Non-pigmented ciliary epithelial cell (primary cell): ENCODE measurements at places on chromosomes 6 and 20.

DNA sequence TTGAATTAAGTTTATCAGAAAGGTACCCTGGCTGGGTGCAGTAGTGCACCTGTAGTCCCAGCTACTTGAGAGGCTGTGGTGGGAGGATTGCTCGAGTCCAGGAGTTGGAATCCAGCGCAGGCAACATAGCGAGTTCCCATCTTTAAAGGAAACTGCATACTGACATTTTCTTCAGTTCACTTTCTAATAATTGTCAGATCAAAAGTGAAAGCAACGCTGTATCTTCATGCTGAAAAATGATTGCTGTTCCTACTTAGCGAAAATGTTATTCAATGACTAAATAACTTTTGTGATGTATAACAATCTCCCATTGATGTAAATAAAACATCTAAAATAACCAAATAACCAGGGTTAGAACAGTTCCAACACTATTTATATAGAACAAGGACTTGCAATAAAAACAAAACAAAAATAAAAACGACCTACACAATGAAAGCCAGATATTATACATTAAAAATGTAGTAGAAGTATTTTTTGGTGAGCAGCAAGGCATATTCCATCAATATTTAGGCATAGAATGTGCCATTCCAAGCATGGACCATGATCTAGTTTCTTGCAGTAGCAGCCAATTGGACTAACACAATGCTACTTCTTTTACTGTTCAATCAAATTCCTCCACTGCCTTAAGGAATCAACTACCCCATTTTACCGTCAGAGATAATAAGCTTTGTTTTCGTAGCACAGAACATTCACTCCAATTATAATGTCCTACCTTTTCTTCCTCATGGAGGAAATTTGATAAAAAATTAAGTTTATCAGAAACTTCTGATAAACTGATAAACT, 1.5 kb downstream of the LATS1 start:
- no peak for DNase-seq

DNA sequence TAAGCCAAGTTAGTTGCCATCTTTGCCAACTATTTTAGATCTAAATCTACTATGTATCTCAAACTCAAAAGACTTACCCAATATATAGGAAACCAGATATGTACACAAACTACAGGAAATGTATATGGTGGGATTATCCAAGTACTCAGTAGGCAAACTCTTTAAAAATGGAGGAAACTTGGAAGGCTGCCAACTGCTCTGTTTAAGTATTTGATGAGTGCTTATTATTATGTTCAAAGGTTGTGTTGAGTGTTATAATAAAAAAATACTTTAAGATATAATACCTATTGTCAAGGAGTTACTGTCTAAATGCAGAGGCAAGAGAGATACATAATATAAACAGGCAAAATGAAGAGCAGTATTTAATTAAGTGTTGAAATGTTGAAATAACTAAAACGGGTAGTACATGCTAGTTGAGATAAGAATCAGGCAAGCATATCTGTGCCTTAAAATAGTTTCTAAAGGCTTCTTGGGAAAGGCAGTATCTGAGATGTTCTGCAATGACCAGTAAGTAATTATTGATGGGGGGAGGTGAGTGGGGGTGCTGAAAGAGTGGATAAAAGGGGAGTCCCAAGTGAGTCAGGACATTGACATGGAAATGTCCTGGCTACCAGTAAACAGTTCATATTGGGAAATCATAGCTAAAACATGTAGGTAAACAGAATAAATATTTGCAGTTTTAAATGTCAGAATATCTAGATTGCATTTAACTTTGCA, 6.5 kb upstream of the DST start:
- no peak for DNase-seq

DNA sequence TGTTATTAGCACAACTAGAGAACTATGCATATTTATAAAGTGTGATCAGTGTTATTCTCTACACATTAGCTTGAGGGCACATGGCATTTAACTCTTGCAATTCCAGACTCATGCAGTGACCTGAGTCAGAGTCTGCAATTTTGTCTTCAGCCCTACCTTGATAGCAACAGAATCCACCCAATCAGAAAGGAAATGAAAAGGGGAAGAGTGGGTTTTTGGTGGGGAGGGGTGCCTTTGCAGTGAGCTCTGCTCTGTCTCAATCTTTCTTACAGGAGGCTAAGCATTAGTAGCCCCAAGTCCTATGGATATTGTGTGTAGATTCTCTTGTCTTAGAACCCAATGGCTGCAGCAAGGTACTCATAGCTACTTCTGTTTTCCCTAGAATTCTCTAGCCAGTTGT, 489.2 kb downstream of the DHX35 start:
- DNase-seq, result no peak

GRCh38 chr20:59831024-59831915, 102.2 kb downstream of the SYCP2 start:
- no peak for DNase-seq

- no peak for DNase-seq
Measured at GRCh38 chr6:169176361-169176991, 77.2 kb downstream of the THBS2 start.

DNA sequence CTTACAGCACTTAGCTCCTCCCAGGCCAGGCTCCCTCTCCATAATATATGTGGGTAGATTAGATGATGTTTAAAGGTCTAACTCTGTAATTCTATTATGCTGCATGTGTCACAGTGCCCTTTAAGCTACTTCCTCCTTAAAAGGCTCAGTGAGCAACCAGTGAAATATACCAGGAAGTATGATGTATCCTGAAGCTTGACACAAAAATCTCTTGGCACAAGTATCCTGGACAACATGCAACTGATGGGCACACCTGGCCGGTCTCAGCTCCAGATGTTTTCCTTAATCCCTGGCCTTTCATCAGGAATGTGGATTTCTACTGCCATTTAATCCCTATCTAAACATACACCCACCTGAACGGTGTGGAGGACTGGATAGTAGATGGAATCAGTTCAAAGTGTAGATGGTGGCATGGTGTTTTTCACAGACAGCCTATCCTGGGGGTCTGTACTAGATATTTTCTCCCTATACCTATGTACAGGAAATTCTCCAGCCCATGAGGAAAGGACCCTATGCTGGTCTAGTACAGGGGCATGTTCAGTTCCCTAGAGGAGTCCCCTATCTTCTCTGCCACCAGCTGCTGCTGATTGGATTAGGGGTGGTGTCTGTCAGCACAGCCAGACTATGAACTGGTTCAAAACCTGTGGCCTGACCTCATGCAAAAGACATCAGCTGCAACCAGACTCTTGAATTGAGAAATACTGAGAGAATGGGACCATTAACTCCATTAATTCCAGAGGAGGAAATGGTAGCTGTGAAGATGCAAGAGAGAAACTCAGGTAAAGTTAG, 59.4 kb upstream of the CITED2 start:
- no peak for DNase-seq

DNA sequence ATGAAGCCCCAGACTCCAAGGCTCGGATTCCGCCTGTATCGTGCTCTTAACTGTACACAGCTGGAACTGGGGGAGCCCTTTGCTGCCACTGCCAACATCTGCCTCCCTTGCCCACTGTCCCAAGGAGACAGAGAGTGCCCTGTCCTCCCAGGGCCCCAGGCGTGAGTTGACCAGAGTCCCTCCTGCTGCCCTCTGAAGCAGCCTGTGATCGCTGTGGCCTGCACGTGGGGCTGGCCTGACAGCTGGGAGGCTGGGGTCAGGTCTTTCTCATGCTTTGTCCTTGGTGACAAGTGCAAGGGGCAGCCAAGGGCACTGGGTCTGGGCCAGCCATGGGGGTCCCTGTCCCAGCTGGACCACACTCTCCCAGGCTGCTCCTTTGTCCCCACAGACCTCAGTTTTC, 44.3 kb downstream of the KIAA1755 start:
- DNase-seq, result no peak

DNA sequence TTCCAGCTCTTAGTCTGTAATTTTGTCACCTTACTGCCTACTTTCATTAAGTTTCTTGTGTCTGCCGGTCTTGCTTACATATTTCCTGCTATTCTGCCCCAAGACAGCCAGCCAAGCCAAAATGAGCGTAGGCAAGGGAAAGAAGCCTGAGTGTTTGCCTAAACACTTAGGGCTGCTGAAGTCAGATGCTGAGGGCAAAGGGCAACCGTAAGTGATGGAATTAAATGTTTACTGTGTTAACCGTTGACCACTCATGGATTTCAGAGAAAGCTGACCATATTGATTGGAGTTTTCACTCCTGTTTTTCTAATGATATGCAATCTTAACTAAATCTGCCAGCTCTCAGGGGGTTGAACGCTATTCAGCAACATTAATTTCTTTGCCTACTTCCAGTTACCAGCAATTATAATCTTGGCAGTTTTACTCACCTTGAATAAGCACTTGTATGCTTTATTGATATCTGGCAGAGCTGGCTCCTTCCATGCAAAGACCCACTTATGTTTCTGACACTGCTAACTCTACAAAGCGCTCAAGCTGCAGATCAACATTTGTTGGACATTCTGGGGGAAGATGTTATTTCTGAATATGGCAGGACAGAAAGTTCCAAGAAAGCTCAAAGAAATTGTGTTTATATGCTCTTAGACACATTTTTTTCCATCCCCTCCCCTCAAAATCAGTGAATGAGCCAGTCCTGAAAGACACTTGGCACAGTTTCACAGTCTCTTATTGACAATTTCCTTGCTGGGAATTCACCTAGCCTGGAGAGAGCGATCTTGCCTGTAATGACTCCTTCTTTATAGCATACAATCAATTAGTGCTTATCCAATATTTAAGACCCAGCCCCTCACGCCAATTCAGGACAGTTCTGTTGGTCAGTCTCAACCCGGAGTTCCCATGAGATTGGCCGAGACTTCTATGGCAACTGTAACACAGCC, 183.8 kb downstream of the PLCB1 start:
- no peak for DNase-seq

DNA sequence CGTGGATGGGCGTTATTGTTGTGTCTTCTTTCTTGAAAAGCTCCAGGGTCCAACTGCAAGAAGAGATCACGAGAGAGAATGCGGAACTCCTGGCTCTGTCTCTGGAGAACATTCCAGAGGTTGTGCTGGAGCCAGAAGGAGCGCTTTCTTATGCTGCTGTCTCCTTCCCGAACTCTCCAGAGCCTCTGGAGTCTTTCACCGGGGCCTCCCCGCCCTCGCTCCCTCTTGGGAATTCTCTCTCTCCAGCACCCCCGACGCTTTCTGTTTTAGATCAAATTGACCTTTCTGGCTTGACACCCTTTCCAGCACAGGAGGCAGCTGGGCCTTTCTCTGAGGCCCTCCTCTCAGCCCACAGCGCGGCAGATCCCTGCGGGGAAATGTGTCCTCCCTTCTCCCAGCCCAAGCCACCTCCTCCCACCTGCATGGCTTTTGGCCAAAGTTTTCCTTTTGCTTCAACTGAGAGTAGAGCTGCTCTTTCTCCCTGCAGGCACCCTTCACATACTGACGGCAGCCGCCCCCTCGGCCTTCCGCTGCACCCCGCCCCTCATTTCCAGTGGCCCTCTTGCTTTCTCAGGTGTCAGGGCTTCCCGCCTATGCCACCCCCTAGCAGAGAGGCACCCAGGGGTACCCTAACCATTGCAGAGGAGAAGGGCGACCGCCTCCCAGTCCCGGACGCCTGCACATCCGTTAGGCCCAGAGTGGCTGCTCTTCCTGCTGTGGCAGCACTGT, 6.6 kb upstream of the CCR6 start:
- no peak for DNase-seq

DNA sequence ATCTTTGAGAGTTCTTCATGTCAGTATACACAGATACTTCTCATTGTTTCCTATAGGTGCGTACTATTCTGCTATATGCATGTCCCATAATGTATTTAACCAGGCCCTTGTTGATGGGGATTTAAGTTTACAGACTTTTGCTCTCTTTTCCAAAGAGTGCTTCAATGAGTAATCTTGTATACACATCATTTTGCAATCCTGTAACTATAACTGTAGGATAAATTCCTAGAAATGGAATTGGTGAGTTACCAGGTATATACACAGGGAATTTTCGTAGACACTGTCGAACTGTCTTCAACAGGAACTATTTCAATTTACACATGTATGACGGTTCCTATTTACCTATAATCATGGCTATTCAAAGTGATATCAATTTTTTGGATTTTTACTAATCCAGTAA, 15.2 kb upstream of the SNRPC start:
- no peak for DNase-seq

DNA sequence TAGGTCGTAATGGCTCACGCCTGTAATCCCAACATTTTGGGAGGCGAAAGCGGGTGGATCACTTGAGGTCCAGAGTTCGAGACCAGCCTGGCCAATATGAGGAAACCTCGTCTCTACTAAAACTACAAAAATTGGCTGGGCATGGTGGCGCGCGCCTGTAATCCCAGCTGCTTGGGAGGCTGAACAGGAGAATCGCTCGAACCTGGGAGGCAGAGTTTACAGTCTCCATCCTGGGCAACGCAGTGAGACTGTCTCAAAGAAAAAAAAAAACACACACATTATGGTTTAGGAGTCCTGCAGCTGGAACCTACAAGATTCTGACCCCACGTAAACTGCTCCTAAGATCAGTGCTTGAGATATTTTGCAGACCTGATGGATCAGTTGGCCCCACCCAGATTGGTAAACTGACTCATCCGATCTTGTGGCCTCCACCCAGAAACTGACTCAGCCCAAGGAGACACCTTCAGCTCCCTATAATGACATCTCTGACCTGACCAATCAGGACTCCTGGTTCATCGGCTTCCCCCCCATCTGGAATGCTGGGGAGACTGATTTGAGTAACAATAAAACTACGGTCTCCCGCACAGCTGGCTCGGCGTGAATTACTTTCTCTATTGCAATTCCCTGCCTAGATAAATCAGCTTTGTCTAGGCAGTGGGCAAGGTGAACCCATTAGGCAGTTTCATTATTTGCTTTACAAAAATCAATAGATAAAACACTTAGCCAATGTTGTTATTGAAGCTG, 96.2 kb upstream of the BTN3A2 start:
- DNase-seq, result no peak

GRCh38 chr6:9628819-9629218, 786.1 kb downstream of the TFAP2A start:
- no peak for DNase-seq

DNA sequence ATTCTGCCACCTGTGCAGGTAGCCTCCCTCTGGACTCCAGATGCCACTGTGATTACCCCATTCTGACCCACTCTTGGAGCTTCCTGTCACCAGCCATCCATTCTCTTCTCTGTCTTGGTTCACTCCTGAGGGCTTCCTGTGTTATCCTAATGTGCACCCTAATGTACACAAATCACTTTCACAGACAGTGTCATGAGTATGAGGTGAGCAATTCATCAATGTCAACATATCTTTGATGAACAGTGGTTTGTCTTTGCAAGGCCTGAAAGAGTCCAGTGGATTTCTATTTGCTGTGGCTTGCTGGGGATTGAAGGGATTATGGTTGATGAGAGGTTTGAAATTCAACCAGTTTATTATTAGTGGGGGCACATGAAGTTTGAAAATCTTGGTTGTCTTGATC, 63.8 kb upstream of the EEF1E1 start:
- DNase-seq, result no peak

DNA sequence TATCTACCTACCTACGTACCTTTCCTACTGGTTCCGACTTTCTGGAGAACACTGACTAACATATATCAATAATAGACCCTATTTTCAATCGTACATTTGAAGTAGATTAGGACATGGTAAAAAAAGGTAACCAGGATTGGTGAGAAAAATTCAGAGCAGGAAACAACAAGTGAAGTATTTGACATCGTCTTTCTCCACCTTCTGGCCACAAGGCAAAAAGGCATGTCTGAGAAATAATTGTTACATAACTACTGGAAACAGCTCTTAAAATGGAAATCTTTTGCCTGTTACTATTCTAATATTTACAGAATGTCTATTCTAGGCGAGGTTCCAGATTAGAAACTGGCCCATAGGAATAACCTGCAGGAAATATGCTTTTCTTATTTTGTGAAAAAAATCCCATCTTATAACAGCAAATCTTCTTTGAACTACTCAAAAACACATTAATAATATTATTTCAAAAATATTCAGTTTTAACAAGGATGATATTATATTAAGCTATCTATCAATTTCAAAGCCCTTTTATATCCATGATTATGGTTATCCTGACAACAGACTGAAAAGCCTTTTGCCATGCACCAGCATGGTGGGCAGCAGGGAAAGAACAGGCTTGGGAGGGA, 80.8 kb downstream of the RCAN2 start:
- no peak for DNase-seq
